ENCODE measurements at places on chromosomes 7 and 10.
A peak's percentile ranks its signal among the peaks of the same experiment; 100 is the strongest.

- DNase-seq, result peak; percentile 18
Measured at GRCh38 chr7:129612112-129613015, 844 bp downstream of the NRF1 start.

GRCh38 chr10:99529591-99530107, 3.1 kb upstream of the NKX2-3 start:
- no peak for DNase-seq

DNA sequence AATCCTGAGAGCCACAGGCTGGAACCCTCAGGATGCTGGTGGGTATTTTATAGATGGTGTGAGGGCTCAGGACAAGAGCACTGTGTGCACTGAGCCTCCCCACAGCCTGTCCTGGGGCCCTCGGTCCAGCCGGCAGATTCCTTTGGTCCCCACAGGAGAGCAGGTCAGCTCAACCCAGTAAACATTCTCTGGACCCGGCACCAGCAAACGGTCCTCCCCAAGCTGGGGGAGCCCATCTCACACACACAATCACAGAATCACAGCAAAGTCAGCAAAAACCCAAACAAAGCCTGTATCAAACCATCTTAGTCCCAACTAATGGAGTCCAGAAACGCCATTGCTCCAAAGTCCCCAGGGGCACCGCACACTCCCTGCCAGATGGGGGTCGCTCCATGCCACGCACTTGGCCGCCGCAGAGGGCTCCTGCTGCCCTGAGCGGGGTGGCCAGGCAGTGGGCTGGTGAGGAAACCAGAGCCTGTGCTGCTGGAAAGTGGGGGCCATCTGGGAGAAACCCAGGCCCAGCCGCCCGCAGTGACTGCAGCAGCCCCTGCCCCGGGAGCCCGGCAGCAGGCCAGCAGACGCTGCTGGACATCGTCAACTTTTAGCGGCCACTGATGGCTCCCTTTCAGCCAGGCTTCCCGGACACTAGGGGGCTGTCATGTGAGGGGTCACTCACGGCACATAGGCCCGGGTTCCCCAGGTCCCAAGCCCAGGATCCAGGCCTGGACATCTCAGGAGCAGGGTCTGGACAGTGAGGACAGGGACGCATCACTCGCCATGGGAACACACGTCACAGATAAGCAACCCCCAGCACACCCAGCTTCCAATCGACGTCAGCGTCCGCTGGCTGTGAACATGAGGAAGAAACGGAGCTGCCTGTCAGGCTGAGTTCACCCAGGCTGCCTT, 52.6 kb downstream of the DPYSL4 start:
- no peak for DNase-seq

DNA sequence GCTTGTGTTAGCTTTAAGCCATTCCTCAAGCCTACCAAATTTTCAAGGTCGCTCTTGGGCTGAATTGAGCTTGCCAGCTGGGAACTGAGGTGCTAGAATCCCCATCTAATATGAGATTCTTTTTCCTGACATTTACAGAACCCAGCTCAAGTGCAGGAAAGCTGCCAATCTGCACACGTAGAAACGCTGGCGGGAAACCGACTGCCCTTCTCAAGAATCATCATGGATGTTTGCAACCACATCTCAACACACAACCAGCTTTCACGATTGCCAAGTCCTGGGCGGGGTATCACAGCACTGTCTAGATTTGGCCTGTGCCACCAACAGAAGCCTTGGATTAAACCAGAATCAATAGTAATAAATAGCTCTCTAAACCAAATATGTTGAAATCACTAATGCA, 203.7 kb downstream of the DIP2C start:
- no peak for DNase-seq
